Hypothalamus (tissue), 51 donors: ENCODE measurements at places on chromosomes 4 and X.

DNA sequence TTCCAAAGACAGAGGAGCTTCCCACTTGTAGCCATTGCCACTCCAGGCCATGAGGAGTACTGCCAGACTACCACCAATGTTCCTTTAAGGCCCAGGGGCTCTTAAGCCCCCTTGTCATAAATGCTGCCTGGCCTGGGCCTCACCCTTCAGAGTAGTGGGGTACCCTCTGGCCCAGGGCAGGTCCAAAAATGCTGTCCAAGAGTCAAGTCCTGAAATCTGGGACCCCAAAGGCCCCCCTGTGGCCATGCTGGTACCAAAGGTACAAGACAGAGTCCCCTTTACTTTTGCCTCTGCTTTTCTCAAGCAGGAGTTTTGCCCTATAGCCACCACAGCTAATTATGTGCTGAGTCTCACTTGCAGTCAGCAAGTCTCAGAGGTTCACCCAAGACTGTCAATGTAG, 16.4 kb downstream of the RAB33B start:
- no peak for DNase-seq

DNA sequence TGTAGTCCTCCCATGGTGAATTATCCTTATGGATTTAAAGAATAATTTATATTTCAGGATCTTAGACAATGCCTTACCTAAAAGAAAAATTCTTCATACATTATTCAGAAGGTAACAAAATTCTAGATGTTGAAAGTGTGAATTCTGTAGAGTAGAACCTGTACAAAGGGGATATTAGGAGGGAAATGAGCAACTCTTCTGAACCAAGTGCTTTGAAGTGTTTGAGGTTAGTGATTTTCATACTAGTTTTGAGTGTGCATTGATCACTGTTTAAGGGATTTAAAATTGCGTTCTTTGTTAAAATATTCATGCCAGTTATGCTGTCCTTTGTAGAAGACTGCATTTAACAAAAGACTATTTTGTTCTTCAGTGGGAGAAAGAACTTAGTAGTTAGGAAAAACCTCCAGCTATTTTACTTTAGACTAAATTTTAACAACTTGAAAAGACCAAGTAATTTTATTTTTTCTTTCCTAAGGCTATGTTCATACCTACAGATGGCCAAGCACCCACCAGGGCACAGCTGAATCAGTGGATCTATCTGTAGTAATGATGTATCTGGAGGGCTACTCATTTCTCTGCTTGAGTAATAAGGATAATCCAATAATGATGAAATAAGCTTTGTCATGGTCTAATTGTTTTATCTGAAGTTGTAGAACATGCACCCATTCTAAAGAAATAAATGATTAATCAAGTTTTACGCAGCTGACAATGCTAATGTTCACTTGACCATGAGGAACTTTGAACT, 134.3 kb upstream of the RPS6KA6 start:
- DNase-seq, result no peak

DNA sequence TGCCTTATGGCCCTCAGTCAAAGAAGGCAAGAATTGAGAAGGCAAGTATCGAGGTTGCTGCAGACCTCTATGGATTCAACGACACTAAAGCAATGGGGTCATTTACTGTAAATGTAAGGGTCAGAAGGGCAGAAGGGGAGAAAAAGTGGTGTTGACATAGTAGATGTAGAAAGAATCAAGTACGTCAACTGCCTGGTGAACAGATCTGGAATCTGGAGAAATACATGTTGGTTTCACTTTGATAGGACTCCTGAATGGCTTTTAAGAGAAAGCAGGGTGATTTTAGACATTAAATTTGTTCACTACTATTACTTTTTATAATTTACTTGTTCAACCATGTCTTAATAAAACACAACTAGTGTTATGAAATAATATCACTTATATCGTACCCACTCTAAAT, 81.3 kb upstream of the FSTL5 start:
- no peak for DNase-seq

DNA sequence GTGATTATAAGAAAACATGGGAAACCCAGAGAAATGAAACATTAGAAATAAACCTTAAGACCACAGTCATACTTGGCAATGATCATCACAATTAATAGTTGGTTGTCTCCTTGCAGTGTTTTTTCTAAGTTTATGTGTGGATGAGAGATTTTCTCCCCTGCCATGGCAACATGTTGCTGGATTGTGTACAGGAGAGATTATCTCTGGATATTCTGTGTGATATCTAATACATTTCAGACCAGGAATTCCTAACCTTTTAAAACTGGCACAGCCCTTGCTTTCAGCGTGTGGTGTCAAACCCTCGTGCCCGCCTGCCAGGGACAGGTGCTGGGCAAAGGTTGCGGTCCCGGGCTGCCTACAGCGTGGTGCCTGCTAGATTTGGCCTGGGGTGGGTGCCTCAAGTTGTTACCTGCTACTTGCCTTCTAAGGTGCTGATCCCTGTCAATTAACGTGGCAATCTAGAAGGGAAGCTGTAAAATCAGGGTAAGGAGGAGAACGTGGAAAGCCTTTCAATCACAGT, 100.5 kb downstream of the TMEM131L start:
- DNase-seq, result no peak

DNA sequence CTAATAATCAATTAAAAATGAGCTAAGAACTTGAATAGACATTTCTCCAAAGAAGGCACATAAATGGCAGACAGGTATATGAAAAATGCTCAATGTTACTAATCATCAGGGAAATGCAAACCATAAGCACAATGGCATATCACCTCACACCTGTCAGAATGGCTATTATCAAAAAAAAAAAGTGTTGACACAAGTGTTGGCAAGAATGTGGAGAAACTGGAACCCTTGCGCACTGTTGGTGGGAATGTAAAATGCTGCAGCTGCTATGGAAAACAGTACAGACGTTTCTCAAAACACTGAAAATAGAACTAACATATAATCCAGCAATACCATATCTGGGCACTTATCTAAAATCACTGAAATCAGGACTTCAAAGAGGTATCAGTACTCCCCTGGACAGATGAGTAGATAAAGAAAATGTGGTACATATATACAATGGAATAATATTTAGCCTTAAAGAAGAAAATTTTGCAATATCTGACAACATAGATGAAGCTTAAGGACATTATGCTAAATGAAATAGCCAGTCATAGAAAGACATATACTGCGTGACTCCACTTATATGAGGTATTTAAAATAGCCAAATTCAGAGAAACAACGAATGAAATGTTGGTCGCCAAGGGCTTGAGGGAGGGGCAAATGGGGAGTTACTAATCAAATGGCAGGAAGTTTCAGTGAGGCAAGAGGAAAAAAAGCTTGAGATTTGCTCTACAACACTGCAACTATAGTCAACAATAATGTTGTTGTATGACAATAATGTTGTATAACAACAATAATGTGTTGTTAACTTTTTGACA, 175.5 kb downstream of the WDFY3 start:
- no peak for DNase-seq

DNA sequence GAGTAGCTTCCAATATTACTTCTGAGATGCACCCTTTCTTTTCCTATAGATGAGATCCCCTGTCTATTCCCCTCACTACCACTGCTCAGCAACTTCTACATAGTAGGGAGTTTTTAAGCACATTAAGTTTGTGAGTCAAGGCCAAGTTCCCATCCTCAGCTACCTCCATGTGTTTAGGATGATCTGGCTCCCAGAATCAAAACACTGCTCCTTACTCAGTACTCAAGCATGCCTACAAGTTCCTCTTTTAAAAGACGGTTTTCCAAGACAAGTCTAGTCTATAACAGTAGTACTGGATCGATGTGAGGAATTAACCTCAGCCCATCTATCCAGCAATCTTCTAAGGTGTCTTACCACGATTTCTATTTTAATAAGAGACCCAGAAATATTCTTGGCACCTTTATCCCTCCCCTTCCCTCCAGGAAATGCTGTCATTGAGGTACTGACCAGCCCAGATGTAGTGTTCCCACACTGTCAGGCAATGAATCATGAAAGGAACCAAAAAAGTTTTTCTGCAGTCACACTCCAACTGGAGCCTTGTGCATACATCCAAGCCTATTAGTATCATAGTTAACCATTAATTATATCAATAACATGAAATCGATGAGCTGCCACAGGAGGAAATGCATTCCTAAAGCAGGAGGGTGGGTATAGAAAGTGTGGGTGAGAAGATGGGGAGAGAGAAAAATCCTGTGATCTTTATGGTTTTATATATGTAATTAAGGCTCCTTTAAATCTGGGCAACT, 29.6 kb downstream of the AREG start:
- no peak for DNase-seq

DNA sequence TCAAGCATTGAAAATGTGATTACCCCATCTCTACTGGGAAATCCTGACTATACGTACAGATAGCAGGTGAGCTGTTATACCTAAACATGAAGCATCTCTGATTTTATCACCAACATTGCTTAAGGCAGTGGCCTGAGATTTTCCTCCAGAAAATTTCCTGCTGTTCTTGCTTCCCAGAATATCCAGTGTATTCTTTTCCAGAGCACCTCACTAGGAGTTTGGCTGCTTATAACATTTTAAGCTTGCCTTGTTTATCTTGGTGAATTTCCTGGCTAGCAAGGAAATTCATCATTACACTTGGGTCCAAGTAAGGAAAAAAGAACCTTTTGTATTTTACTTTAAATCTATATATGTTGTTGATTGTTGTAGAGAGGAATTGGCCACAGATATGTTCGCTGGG, 73.0 kb upstream of the CLCN4 start:
- DNase-seq, result no peak

GRCh38 chr4:118772081-118772766, 63.7 kb downstream of the SEC24D start:
- no peak for DNase-seq

DNA sequence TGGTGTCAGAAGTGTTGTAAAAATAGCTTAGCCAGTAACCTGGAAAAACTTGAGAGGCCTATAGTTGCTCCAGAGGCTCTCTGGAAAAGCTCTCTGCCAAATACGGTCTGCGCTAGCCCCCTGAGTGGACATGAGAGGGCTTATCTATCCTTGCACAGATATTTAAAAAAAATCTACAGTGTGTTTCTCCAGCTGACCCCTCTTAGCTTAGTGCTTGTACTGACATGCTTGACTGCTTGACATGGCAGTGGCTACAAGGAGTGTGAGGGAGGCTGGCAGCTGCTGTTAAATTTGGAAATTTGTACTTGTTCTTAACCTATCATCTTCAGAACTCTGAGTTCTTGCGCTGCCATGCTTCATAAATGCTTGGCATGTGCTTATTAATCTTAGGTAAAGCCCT, 229.2 kb downstream of the RBMX2 start:
- DNase-seq, result no peak

GRCh38 chr4:72966652-72967051, 102.9 kb downstream of the COX18 start:
- DNase-seq, result no peak

DNA sequence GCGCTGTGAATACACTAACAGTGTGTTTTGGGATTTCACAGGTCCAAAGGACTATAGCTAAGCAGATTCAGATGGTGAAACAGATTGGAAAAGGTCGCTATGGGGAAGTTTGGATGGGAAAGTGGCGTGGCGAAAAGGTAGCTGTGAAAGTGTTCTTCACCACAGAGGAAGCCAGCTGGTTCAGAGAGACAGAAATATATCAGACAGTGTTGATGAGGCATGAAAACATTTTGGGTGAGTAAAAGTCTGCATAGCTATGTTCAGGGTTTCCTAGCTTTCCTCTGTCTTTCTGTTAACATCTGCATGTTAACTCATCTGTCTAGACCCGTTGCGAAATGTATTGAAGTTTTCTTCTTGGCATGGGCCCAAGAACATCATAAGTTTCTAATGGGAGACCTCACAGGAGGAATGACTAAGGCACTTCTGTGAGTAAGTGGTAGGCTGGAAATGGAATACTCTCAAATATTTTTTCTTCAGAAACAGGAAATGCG, 372.1 kb downstream of the BMPR1B start:
- DNase-seq, result no peak
